ENCODE measurements at places on chromosomes 11 and 22. TPM values are rescaled to one million over a fixed set of nuclear protein-coding genes. Genes with fewer than 3 reads are reported as not detected.
A peak's percentile ranks its signal among the peaks of the same experiment; 100 is the strongest.

OR52I2 gene
- under 0.01 TPM for total RNA-seq

SLC17A6 gene
- total RNA-seq = not detected

NUDT8 gene
- total RNA-seq = 19.6 TPM

SYT12 gene
- 1.8 TPM for total RNA-seq

OR4C11 gene
- not detected for total RNA-seq

FUT4 gene
- 4.3 TPM for total RNA-seq

OR8D4 gene
- total RNA-seq = 0.14 TPM

MRGPRE gene
- not detected for total RNA-seq

WNT7B gene
- not detected for total RNA-seq

OR56A3 gene
- total RNA-seq = not detected

UBQLNL gene
- total RNA-seq = 0.05 TPM

CNTN5 gene
- total RNA-seq = 0.05 TPM

TMPRSS4 gene
- total RNA-seq = 0.33 TPM

ACRV1 gene
- total RNA-seq = not detected

- no peak for DNase-seq
Observed at GRCh38 chr11:64367931-64368672, 9.1 kb downstream of the RPS6KA4 start.

DNA sequence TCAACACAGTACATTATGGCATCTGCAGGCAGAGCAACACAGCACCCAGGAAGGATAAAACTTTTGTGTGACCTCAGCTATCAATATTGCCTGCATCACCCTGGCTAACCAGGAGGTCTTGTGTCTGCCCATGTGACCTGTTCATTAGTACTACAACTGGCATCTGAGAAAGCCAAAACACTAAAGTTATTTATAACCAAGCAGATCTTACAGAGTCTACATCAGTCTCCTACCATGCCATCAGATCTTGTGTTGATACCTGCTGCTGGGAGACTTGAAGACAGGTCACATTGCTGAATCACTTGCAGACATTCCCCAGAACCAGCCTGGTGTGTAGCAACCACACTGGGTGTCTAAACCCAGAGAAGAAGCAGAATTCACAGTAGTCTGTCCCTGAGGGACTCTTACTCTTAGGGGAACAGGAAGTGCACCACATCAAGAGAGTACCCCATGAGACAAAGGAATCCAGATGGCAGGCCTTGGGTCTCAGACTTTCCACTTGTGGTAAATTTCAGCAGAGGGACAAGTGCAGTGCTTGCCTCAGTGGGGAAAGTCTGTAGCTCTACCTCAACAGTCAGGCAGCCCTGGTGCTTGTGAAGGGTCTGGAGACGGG lies 7.0 kb downstream of the OR9G1 start:
- no peak for DNase-seq

GRCh38 chr11:810040-810567 lies 337 bp downstream of the RPLP2 start:
- DNase-seq = no peak

- DNase-seq = peak; percentile 36
Observed at GRCh38 chr22:19853879-19854777, 546 bp downstream of the GNB1L start.

DNA sequence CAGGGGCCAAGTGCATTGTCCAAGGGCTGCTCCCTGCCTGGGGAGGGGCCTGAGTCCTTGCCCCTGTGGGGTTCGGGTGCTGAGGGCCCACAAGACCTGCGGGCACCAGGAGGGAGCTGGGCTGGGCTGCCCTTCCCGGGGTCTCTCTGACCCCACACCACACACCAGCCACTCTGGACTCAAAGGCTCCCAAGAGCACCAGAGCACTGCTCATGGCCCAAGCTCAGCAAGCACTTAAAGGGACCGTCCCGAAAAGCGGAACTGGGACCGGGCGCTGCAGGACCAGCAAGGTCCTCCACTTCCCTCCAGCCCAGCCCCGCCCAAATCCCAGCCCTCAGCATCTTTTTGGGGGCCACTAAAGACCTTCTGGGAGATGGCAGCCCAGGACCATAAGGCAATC lies 5.3 kb downstream of the LSP1 start:
- DNase-seq = no peak

DNA sequence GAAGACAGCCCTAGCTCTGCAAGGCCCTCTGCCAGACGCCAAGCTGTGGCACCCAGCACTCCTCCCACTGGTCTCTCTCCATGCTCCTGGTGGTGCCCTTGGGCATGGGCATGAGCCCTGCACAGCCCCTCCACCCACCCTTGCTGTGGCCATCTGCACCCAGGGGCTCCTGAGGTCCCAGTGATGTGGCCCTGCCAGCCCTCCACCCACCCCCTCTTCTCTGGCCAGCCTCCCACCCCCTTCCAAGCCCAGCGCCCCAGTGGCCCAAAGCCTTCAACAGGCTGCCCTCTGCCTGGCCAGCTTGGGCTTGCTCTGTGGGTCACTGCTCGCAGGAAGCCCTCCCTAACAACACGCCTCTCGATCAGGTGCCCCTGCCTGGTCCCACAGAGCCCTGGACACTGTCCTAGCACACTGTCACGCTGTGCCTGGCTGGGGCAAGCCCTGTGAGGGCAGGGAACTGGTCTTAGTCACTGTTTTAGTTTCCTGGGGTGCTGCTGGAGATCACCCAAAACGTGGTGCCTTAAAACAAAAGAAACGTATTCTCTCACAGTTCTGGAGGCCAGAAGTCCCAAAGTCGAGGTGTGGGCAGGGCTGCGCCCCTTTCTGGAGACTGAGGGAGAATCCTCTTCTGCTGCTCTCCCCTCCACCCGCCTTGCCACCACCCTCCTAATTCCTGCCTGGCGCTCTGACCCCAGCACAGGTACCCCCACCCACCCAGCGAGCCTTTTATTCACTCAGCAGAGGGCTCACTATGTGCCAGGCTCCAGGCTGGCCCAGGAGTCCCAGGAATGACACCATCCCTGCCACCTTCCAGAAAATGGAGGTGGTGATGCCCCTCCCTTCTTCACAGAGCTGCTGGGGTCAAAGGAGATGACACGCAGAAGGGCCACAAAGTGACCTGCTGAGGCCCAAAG lies 14.7 kb downstream of the SULT4A1 start:
- DNase-seq = no peak

DNA sequence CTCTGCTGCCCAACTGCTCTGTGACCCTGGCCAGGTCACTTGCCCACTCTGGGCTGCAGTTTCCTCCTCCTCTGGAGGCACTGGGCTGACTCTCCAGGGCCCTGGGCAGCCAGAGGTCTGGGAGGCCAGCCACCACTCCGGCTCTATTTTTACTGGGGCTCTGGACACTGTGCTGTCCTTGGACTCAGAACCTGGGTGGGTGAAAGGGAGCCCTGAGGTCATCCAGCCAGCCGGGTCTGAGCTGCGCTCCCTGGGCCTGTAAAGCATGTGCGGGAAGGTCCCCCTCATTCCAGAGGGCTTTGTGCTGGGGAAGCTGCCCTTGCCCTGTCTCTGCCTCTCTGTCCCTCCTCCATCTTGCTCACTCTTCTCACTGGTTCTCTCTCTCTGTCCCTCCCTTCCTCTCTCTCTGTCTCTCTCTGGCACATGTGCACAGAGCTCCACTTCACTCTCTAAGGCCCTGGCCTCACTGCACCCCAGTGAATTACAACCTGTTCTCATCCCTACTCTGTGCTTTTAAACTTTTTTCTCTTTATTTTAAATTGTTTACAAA lies 24.6 kb downstream of the MB start:
- DNase-seq = no peak

GRCh38 chr22:33756508-33756949 lies 163.7 kb downstream of the LARGE1 start:
- DNase-seq = no peak

DNA sequence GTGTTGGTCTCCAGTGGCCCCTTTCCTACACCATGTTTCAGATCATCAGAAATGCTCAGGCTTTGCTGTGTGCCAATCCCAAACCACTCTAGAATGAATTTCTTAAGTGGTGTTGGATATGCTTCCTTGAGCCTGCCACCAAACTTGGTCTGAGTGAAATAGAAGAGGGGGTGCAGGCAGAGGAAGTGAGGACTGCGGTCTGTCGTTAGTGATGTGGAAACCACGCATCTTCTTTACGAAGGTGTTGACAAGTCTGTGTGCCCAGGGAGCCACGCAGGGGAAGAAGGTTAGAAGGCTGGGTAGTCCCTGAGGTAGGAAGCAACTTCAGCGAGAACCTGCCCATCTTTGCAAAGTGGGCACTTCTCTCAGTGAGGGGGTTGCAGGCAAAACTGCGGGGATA lies 187.4 kb upstream of the NAV2 start:
- DNase-seq = no peak

- DNase-seq = no peak
Observed at GRCh38 chr22:35728639-35729308, 11.1 kb downstream of the APOL5 start.

GRCh38 chr11:22331771-22332170 lies 6.4 kb upstream of the SLC17A6 start:
- no peak for DNase-seq

GRCh38 chr22:30208631-30209603 lies 37.6 kb downstream of the LIF start:
- peak; percentile 54 for DNase-seq

DNA sequence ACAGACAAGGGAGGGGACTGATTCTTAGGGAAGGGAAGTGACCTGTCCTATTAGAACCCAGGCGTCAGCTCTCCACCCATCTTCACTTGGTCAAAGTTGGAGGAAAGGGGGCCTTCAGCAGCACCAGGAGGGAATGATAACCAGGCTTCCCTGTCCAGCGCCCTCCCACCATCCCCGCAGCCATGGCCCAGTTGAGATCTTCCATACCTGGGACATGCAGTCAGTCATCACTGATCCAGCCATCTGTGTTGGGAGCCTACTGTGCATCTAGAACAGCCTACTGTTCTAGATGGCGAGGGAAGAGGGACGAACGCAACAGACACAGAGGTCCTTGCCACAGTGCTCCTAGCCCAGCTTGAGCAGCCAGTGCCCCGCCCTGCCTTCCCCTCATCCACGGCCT lies 40.6 kb downstream of the PDGFB start:
- DNase-seq = no peak

- no peak for DNase-seq
Observed at GRCh38 chr11:67572747-67573419, 10.7 kb upstream of the GSTP1 start.

- no peak for DNase-seq
Observed at GRCh38 chr22:38843201-38843656, 599 bp downstream of the NPTXR start.

DNA sequence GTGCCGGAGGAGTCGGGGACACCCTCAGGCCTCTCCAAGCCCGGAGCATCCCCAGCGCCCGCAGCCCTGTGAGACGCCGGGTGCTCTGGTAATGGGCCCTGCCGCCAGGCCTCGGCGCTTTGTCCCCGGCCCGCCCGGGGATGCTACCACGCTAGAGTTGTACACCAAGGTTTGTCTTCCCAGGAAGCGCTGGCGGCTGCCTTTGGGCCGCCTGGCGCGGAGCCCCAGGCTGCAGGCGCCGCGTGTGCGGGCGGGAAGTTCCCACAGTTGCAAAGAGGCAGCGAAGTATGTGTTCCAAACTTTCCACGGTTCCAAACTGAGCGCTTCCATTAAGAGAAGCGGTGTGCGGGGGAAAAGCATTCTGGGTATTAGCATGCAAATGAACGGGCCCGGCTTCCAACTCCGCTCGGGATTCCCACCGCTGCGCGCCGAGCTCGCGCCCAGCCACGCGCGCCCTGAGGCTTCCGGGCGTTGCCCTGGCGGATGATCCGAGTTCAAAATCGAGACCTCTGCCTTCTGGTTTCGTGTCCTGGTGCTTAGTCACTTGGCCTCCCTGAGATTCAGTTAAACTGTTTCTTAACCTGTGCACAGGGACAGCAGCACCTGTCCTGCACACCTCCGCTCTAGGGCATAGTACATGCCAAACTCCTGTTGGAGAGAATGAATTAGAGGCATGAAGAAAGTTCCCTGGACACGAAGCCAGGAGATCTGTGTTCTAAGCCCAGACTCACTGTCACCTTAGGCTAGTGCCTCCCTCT lies 1.3 kb upstream of the PATZ1 start:
- DNase-seq = peak; percentile 68

- DNase-seq = no peak
Observed at GRCh38 chr11:69526453-69526810, 45.0 kb downstream of the LINC01488 start.

DNA sequence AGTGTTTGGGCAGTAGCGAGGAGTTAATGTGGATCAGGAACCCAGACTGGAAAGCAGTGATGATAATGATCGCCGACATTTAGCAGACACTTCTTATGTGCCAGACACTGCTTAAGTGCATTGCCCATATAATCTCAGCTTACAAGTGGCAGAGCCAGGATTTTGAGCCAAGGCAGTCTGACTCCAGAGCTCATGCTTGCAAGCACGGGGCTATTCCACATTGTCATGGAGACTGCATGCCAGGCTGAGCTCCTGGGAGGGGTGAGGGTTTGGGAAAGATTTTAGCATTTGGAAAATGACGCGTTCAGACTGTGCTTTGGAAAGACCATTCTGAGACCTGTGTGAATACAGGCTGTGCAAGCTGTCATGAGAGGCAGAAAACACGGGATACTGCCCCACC lies 302.7 kb downstream of the DDX10 start:
- no peak for DNase-seq

GRCh38 chr22:31056986-31057599 lies 24.0 kb upstream of the SMTN start:
- DNase-seq = no peak

GRCh38 chr11:44595964-44596381 lies 30.5 kb downstream of the CD82 start:
- DNase-seq = no peak

DNA sequence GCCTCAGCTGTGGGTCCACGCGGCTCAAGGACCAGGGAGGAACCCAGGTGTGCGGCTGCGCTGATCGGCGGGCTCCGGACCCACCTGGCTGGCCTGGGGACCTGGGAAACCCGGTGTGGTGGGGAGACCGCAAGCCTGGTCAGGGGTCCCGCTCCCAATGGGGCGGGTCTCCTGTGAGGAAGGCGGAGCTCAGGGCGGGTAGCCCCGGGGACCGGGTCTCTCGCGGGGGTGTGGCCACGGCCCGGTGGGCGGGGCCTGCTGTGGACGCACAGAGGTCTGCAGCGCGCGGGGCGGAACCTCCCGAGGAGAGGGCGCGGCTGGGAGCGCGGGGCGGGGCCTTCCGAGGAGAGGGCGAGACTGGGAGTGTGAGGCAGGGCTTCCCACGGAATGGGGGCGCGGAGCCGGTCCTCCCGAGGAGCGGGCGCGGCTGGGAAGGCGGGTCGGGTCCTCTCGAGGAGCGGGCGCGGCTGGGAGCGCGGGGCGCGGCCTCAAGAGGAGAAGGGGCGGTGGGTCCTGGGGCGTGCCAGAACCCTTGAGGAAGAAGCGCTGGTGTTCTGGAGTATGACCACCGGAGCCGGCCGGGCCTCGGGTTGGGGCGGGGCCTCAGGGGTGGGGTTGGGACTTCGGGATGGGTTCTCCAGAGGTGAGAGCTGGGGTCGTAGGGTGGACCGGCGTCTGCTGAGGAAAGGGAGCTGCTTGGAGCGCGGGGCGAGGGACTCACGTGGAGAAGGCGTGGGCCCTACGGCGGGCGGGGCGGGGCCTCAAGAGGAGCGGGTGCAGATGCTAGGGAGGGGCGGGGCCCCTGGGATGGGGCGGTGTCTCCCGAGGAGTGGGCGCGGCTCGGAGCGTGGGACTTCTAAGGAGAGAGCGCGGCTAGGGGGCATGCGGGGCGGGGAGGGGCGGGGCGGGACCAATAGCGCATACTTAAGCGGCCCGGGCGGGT lies 20.8 kb downstream of the DGCR6L start:
- DNase-seq = peak; percentile 77

Measured in liver (tissue), 10 donors.